Putamen (tissue), 1 donor: ENCODE measurements at places on chromosomes 7 and 10.

DNA sequence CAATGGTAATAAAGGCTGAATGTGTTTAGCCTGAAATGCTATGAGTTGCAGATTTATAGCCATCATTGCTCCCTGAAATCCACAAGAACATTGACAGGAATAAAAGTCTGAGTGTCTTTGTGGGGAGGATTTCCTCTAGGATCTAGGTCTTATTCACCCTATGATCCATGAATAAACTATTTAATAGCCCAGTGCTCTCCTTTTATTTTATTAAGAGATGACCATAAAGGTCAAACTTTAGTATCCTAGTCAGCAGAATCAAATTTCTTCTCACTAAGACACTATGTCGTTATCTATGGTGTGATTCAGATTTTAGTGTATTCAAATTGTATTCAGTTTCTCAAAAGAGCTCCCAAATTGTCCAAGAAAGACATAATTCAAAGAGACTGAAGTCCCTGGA is 67.8 kb upstream of the AKR1E2 start:
- DNase-seq, result no peak

- DNase-seq, result no peak
Observed at GRCh38 chr7:67407392-67408071, 410.9 kb downstream of the TYW1 start.

DNA sequence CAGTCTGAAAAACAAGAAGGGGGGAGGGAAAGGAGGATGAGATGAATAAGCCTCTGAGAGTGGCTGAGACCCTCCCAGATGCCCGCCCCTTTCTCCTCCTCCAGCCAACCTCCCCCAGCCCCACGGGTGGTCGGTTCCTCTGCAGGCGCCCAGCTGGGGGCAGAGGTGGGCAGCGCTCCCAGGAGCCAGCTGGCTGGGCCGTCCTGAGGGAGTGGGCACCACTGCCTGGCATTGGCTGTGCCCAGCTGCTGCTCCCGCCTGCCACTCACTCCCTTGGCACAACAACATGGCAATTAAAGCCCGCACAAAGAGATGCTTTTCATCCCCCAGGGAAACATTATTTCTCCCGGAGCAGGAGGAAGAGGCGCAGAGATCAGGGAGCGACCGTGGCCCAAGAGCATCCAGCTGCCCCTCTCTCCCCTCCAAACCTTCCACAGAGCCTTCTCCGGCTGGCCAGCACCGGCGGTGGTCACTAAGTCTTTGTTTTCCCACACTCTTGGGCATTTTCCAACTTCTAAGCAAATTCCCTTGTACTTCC is 107.2 kb downstream of the SPDYE5 start:
- peak; percentile 98 for DNase-seq

DNA sequence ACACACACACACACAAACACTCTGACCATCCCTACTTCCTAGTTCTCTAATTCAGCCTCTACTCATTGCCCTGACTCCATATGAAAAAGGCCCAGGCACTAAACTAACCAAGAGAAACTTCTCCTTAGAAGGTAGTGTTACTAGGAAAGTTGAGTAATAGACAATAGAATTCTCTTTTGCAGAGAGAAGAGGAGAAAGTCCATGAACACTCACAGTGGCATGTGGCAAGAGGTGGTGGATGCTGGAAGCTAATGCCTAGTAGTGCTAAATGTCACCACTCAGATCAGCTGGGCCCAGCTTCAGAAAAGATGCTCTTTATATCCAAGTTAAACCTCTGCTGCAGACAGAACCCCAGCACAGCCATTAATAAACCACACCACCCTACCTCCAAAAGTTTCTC is 58.2 kb downstream of the SORBS1 start:
- no peak for DNase-seq

- DNase-seq, result no peak
Observed at GRCh38 chr7:107856806-107857540, 34.0 kb upstream of the DLD start.

DNA sequence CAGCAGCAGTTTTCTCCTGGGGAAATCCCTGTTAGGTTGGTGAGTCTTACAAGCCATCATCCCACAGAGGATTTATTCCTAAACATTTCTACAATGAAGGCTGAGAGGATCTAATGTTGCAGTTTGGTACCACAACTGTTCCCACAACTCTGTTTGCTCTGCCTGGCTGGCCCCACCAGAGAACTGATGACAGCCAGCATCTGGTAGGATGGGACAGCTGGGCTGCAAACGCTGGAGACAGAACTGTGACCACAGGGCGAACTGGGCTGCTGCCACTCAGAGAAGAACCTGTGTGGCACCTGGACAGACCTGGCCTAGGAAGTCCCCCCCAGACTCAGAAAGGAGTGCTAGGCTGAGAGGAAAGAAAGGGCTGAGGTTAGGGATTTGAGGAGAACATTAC is 94.8 kb downstream of the CALN1 start:
- no peak for DNase-seq

- no peak for DNase-seq
Observed at GRCh38 chr7:25707768-25708620, 444.0 kb upstream of the NFE2L3 start.
